GM12892 (cell line): ENCODE measurements at places on chromosomes 11 and 22.

DNA sequence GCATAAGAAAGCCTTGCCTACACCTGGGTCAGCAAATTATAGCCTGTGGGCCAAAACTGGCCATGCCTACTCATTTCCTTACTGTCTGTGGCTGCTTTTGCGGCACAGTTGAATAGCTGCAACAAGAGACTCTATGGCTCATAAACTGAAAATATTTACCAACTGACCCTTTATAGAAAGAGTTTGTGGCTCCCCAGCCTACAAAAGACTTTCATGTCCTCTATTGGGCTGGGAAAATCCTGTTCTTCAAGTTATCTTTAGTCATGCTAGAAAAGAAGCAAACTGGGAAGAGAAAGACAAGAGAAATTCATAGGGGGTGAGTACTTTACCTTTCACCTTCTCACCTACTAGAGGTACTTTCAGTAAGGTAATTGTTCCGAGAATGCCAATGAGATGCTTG lies 175.1 kb downstream of the SWAP70 start:
- DNase-seq: no peak

- DNase-seq: no peak
Measured at GRCh38 chr11:112129656-112130055, 34.2 kb downstream of the IL18 start.

DNA sequence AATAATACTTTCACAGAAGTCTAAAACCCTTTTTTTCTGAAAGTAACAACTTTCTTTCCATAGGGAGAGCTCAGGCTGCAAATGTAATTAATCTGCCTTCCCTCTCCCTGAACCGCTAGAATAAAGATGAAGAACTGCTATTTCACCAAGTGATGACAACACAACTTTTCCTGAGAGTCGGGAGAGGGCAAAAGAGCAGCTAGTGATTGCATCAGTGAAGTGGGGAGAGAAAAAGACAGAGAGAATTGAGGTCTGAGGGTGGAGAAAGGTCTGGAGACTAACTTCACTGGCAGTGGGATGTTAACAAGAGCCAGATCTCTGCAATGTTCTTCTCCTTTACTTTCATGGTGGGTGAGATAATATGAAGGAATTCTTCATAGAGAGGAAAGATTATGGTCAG lies 10.9 kb upstream of the MPEG1 start:
- no peak for DNase-seq

DNA sequence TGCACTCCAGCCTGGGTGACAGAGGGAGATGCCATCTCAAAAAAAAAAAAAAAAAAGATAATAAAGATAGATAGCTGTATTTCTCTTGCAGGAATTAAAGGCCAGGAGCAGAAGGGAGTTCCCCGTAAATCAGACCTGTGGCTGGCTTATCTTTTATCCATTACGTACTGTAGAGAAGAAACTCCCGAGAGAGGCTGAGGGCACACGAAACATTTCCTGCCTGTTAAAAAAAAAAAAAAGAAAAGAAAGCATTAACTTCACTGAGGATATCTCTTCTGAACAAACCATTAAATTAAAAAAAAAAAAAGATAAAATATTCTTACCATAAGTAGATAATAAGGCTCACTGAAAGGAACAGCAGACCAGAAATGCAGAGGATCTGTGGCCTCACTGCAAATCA lies 22.5 kb downstream of the P4HA3 start:
- no peak for DNase-seq

DNA sequence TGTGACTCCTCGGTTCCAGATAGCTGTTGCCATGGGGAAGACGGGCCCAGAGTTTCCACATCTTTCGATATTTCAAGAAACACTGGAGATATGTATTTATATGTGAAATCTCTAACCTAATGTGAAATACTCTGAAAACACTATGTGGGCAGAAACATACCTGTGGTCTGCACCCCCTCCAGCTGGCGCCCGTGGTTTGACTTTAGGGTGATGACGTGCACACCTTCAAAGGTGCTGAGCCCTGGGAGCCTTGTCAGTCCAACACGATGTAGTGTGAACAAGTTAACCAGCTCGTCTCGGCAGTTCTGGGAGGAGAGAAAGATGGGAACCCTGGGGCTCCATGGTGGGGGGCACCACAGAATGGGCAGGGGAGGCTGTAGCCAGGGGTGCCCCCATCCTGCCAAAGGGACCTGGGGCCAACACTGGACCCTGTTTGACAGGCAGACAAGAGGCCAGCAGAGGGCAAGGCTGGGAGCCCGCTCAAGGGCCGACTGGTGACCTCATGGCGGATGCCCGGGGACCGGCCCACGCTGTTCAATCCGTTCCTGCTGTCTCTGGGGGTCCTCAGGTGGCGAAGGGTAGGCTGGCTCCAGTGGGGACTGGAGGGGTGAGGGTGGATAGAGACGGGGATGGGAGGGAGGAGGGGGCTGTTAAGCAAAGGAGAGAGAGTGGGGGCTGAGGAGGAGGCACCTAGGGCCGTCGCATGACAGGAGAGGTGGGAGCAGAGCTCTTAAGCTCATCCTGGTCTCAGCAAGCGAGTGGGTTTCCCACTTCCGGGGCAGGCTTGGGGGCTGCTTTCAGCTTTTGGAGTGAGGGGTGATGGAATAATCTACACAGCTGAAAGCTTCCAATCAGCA lies 43.8 kb downstream of the TRIOBP start:
- no peak for DNase-seq
